ENCODE measurements at places on chromosomes 2 and 18.

GRCh38 chr18:58608216-58608615 lies 20.7 kb downstream of the ALPK2 start:
- no peak for DNase-seq

DNA sequence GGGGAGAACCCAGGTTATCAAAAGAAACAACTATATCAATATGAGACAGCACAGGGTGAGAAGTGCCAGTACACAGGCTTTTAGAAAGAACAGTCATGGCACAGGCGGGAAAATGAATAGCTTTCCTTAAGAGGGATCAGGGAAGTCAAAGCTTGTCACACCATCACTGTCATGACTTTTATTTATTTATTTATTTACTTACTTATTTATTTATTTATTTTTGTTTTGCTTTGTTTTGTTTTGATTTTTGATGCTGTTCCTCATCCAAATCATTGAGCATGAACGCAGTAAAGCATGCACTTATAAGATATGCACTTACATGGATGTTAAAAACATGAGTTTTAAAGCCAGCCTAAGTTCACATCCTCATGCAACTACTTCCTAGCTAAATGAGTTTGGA lies 19.3 kb upstream of the CRIM1 start:
- DNase-seq: no peak

DNA sequence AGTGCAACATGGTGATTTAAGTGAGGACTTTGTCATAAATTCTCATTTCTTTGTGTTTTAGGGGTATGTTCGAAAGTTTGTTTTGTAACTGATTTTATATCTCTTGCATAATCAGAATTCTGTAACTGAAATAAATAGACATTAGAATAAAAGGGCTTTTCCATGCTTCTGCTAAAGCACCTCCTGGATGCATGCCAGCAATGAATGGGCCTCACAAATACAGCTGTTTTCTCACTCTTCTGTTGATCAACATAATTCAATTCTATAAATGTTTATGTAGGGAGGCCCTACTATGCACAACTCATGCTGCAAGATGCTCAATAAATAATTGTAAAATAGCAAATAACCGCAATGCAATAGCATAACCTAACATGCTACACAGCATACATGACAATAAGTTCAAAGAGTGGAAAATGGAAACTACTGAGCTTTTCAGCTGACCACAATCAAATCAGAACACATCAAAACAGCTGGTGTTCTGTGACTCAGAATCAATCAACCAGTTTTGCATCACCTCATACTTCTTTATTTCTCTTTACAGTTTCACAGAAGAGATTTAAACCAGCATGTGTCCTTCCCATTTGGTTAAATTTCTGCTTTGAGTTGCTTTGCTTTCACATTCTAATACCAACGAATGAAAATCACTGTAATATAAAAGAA lies 11.0 kb downstream of the CDH7 start:
- DNase-seq: no peak

DNA sequence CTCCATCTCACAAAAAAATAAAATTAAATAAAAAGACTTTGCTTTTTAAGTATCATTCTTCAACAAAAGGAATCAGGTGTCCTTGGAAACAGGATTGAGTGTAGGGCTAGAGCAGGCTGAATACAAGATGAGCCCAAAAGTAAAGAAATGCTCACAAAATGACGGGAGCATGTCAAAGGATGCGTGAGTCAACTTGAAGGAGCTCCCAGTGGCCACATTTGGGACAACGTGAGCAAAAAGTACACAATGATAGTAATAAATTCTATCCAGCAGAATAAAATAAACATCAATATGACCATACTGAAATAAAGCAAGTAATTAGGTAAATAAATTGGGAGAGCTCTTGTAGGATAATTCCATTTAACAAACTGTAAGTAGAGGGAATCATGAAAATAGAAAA lies 220.7 kb downstream of the PHLPP1 start:
- no peak for DNase-seq

- DNase-seq: no peak
These were observed 348.7 kb upstream of the GALNT5 start for GRCh38 chr2:156908825-156909224.

- no peak for DNase-seq
These were observed 84.2 kb upstream of the SEC11C start for GRCh38 chr18:59055345-59056032.

DNA sequence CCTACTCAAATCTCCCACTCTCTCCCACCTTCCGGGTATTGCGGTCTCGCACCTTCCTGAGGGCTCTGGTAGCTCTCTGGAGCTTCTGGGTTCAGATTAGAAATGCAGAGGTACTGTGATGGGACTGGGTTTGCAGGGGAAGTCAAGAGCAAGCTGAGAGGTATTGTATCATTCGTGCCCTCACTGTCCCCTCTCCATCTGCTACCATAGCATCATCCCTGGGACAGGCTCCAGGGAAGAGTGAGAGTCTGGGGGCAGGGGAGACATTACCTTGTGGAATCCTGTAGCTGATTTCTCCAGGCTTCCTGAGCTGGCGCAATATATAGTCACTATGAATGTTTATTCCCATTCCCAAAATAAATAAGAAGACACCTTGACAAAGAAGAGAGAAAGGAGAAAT lies 49.6 kb downstream of the SRD5A2 start:
- no peak for DNase-seq

GRCh38 chr2:115248066-115248465 lies 805.6 kb downstream of the DPP10 start:
- DNase-seq: no peak

All from stimulated activated CD8-positive, alpha-beta memory T cell treated with anti-CD3 and anti-CD28 coated beads, Interleukin-2, amount 100 ng/mL, for 1 hour (primary cell).